ENCODE measurements at places on chromosomes 6 and 20. TPM values are rescaled to one million over a fixed set of nuclear protein-coding genes. Genes with fewer than 3 reads are reported as not detected.

The KCNB1 gene
- 0.97 TPM for total RNA-seq

The CCN6 gene
- total RNA-seq = not detected

The THEMIS gene
- total RNA-seq = not detected

- H3K27me3 ChIP-seq = no peaks in the 10 kb centered on the region
- H3K4me3 ChIP-seq = no peak overlapping the region
- no peak overlapping the region for H3K27ac ChIP-seq
- H3K4me1 ChIP-seq = no peaks in the 10 kb centered on the region
- DNase-seq = no peak
Observed at GRCh38 chr6:43800298-43800623, 30.2 kb downstream of the VEGFA start.

GRCh38 chr6:120614723-120615122, 719.6 kb downstream of the TBC1D32 start:
- no peaks in the 10 kb centered on the region for H3K27me3 ChIP-seq
- H3K4me3 ChIP-seq = no peak overlapping the region
- H3K36me3 ChIP-seq = no peaks in the 10 kb centered on the region
- no peak for DNase-seq

- no peaks in the 10 kb centered on the region for H3K36me3 ChIP-seq
- no peaks in the 10 kb centered on the region for H3K27me3 ChIP-seq
- H3K27ac ChIP-seq = peak overlapping the region; percentile 45
Observed at GRCh38 chr20:4007383-4008025, 7.9 kb downstream of the RNF24 start.
